ENCODE measurements at places on chromosomes 12 and 14. TPM values are rescaled to one million over a fixed set of nuclear protein-coding genes. Genes with fewer than 3 reads are reported as not detected.

- no peak for DNase-seq
These were observed 105.6 kb downstream of the DAAM1 start for GRCh38 chr14:59293935-59294661.

DNA sequence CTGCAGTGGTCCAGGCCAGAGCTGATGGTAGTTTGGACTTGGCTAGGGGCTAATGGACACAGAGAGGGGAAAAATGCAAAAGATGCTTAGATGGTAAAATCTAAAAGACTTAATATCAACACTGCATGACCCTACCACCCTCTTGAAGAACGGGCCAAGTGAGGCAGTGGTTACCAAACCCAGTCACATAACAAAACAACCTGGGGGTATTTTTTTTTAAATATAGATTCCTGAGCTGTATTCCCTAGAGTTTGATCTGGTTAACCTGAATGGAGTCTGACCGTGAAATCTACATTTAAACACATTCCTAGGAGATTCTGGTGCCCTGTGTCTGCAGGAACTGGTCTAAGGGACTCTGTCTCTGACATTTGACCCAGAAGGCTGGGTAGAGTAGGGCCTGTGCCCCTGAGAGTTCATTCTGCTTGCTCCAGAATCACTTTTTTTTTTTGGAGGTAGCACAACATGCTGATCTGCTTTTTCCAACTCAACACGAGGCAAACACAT is 15.7 kb downstream of the ABHD4 start:
- DNase-seq: no peak

DNA sequence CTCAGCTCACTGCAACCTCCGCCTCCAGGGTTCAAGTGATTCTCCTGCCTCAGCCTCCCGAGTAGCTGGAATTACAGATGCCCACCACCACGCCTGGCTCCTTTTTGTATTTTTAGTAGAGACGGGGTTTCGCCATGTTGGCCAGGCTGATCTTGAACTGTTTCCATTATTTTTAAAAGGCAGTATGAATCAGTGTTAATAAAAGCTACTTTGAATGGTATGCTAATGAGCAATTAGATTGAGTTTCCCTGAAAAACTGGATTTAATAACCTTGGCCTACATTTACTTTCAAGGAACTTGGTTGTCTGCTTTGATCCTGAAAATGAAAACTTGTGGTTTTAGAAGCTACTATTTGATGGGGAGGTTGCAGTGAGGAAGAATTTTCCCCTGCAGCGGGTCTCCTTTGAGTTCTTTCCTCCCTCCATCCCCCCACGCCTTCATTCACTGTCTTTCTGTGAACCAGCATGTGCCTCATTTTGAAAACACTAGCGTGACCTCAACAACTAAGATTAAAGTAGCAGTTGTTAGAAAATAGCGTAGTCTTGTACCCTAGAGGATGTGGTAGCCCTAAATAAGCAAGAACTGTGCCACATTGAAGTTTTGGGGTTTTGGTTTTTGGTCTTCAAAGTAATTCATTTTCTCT is 17.8 kb upstream of the RPS6KA5 start:
- DNase-seq: no peak

DNA sequence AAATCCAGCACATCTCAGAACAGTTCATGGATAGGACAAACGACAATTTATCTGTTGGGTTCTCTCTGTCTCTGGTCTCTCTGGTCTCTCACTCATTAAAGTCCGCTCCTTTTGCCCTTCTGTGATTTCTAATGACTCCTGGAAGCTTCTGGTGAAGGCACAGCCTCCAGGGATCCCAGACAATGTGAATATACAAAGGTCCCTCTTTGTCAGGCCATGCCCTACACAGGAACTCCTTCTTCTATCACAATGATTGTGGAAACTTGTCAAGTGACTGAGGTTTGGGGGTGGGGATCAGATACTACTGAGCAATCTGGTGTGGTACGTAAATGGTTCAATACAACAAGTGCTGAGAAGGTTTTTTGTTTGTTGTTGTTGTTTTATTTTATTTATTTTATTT is 42.7 kb upstream of the CDK17 start:
- no peak for DNase-seq

- DNase-seq: no peak
These were observed 22.2 kb downstream of the PCBP2 start for GRCh38 chr12:53474077-53474476.

DNA sequence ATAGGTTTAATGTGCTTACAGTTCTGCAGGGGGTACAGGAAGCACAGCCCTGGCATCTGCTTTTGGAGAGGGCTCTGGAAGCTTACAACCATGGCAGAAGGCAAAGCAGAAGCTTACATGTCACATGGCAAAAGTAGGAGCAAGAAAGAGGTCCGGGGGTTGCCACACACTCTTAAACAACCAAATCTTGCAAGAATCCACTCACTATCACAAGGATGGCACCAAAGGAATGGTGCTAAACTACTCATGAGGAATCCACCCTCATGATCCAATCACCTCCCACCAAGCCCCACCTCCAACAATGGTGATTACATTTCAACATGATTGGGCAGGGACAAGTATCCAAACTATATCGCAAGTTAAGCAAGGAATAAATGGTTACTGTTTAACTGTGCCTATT is 255.8 kb upstream of the AVPR1A start:
- no peak for DNase-seq

GRCh38 chr14:64684091-64684490 is 20.1 kb upstream of the PLEKHG3 start:
- no peak for DNase-seq

GRCh38 chr12:113485330-113485729 is 13.7 kb upstream of the LHX5 start:
- DNase-seq: no peak

GRCh38 chr12:91813701-91814100 is 331.9 kb downstream of the BTG1 start:
- DNase-seq: no peak

DNA sequence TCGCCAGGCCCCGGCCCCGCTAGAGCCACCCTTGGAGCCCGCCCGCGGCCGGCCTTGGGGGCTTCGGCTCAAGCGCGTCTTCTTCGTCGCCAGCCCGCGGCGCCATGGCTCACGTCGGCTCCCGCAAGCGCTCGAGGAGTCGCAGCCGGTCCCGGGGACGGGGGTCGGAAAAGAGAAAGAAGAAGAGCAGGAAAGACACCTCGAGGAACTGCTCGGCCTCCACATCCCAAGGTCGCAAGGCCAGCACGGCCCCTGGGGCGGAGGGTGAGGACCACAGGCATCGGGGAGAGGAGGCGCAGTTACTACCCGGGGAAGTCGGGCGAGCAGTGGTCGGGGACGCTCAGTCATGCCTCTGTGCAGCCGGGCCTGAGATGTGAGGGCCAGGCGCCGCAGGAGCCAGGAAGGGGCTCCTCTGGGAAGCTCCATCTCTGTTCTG is 573 bp downstream of the ARL6IP4 start:
- no peak for DNase-seq

DNA sequence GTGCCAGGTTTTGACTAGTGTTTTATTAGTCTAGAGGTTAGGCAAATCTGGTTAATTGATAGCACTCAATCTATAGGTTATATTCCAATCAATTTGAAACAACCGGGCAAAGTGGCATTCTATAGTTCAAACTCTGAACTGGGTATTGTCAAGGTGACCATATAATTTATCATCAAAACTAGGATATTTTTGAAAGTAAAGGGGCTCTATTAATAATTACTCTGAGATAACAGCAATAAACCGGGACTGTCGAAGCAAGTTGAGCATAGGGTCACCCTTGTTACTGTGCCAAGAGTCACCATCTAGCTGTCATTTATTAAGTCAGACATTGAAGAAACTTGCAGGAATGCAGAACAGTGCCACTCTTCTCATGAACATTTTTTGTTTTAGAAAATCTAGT is 321.2 kb downstream of the RAD51B start:
- DNase-seq: peak; percentile 83

GRCh38 chr12:6384499-6385436 is 806 bp downstream of the LTBR start:
- no peak for DNase-seq

- DNase-seq: no peak
These were observed 50.3 kb upstream of the SRSF5 start for GRCh38 chr14:69716478-69717187.

DNA sequence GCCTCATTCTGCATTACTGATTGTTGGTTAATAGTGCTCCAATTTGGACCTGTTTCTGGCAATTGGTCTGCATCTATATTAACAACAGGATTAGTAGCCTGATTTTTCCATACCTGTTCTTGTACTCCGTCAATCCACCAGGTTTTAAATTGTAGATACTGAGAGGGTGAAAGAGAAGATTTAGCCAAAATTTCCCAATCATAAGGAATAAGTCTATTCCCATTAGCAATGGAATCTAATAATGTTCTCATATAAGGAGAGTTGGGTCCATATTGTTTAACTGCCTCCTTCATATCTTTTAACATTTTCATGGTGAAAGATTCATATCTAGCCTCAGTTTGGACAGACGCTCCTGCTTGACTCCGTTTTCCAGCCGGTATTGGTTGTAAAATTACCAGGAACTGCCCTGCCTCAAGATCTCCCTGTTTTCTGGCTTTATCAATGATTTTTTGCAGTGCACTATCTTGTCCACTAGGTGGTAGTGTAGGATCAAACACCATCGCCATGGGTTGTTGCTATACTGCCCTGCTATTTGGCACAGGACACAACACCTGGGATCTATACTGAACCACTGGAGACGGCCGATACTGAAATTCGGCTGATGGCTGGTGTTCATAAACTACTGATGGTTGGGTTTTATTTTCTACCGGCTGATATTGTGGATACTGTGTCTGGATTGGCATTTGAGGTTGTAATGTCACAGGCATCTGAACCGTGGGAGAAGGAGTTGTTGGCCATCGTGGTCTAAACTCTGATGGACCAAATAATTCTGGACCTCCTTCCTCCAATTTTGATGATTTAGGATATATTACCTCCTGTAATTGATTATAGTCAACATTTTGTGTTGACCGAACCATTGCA is 25.2 kb downstream of the DHRS4L2 start:
- DNase-seq: peak; percentile 58

- no peak for DNase-seq
These were observed 30.8 kb downstream of the TMTC3 start for GRCh38 chr12:88172844-88173407.

DNA sequence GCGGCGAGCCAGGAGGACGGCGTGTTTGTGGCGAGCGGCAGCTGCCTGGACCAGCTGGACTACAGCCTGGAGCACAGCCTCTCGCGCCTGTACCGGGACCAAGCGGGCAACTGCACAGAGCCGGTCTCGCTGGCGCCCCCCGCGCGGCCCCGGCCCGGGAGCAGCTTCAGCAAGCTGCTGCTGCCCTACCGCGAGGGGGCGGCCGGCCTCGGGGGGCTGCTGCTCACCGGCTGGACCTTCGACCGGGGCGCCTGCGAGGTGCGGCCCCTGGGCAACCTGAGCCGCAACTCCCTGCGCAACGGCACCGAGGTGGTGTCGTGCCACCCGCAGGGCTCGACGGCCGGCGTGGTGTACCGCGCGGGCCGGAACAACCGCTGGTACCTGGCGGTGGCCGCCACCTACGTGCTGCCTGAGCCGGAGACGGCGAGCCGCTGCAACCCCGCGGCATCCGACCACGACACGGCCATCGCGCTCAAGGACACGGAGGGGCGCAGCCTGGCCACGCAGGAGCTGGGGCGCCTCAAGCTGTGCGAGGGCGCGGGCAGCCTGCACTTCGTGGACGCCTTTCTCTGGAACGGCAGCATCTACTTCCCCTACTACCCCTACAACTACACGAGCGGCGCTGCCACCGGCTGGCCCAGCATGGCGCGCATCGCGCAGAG is 873 bp downstream of the PLXNC1 start:
- peak; percentile 34 for DNase-seq

GRCh38 chr14:66288511-66288910 is 197.7 kb upstream of the CCDC196 start:
- no peak for DNase-seq

DNA sequence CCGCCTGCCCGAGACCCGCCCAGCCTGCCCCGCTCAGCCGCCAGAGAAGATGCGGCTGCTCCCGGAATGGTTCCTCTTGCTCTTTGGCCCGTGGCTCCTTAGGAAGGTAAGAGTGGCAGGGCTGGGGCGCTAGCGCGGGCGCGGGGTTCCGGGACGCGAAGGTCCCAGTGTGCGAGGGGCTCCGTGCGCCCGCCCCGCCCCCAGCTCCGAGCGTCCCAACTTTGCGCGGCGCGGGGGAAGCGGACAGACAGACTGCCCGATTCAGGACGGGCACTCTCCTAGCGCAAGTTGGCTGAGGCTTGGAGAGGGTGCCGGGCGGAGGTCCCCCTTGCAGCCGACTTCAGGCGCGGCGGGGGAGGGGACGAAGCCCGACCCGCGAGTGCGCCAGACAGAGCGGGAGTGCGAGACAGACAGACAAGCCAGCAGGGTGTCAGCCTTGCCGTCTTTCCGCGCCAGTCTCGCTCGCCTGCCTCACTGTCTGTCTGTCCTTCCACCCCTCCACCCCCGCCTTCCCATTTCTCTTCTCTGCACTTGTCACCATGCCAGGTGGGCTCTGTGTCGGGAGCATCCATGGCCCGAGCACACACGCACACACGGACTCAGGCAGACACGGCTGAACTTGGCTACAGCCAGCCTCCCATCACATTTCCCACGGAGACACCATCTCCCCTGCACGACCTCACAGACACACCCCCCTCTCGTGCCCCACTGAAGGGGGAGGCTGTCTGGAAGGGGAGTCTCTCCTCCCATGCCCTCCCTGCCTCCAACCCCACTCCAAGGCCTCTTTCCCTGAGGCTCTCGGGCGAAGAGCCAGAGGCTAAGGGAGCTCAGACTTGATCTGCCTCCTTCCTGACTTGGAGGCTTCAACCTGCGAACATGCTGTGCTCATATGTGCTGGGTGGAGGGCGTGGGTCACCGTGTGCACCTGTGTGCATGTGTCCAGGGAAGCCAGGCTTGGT is 606 bp downstream of the NXPH4 start:
- peak; percentile 32 for DNase-seq

GRCh38 chr12:107079172-107080011 is 14.0 kb downstream of the CRY1 start:
- DNase-seq: peak; percentile 58

DNA sequence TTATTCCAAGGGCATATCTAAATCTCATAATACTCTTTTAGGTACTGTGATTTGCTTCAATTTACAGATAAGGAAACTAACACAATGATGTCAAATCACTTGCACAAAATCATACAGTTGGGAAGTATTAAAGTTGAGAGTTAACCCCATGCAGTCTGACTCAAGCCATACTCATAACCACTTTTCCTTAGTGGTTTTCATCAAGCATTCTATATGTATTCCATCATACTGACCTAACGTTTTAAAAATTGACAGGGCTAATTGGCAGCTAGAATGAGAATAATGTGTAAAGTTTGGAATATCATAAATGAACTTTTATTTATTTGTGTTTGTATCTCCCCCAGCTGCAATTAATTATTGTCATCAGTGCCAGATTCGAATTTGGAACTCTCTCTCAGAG is 20.9 kb downstream of the PUS7L start:
- DNase-seq: no peak

Gene OR4E2
- not detected for polyA plus RNA-seq

Gene GRIP1
- polyA plus RNA-seq: 2.3 TPM

Gene HOXC10
- 2.1 TPM for polyA plus RNA-seq

Gene CLEC4E
- not detected for polyA plus RNA-seq

Gene TSPAN19
- polyA plus RNA-seq: 0.12 TPM

Gene RTL1
- polyA plus RNA-seq: 0.03 TPM

Gene SERPINA10
- 0.03 TPM for polyA plus RNA-seq

Gene ERG28
- polyA plus RNA-seq: 18.8 TPM

Gene ASCL1
- not detected for polyA plus RNA-seq

Gene BMAL2
- polyA plus RNA-seq: 13.5 TPM

All from A549 (cell line).